ENCODE measurements at places on chromosomes 11 and 22.

GRCh38 chr11:16818284-16818683 lies 79.8 kb downstream of the C11orf58 start:
- DNase-seq = no peak

- DNase-seq = no peak
These were observed 73.7 kb downstream of the DGCR2 start for GRCh38 chr22:19048531-19048930.

DNA sequence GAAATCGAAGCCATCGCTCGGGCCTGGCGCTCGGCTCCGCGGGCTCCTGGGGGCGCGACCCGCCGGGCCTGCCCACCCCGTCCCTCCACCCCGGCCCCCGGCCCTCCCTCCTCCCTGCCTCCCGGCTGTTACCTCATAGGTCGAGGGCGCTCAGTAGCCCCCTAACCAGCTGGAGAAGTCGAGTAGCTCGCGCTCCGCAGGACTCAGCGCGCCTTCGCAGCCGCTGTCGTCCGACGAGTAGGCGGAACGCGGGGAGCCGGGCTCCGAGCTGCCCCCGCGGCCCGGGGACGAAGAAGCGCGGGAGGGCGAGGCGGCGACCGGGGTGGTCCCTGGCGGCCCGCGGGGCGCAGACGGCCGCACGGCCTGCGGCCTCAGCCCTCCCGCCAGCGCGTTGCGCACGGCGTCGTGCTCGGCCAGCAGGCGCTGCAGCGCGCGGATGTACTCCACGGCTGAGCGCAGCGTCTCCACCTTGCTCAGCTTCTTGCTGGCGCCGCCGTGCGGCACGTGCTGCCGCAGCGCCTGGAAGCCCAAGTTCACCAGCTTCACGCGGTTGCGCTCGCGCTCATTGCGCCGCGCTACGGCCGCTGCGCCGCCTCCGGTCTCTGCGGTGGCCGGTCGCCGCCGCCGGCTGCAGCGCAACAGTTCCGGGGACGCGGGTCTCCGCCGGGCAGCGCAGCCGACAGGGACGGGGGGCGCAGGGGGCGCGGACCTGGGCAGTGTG lies 627 bp downstream of the ASCL2 start:
- no peak for DNase-seq

DNA sequence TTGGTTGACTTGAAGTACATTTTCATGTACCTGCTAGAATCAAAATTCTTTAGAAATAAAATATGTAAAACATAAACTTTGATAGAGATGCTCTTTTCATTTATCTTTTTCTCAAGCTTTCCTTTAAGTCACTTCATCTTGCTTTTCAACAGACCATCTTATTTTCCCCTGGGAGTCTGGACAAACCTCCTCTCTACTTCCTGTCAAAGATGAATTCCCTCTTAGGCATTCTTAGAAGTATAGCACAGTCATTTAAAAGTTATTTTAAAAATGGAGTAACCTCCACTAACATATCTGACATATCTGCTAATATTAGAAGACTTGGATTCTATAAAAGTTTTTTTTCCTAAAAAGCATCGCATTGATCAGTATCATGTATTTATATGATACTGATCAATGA lies 84.8 kb upstream of the PAX6 start:
- DNase-seq = no peak

DNA sequence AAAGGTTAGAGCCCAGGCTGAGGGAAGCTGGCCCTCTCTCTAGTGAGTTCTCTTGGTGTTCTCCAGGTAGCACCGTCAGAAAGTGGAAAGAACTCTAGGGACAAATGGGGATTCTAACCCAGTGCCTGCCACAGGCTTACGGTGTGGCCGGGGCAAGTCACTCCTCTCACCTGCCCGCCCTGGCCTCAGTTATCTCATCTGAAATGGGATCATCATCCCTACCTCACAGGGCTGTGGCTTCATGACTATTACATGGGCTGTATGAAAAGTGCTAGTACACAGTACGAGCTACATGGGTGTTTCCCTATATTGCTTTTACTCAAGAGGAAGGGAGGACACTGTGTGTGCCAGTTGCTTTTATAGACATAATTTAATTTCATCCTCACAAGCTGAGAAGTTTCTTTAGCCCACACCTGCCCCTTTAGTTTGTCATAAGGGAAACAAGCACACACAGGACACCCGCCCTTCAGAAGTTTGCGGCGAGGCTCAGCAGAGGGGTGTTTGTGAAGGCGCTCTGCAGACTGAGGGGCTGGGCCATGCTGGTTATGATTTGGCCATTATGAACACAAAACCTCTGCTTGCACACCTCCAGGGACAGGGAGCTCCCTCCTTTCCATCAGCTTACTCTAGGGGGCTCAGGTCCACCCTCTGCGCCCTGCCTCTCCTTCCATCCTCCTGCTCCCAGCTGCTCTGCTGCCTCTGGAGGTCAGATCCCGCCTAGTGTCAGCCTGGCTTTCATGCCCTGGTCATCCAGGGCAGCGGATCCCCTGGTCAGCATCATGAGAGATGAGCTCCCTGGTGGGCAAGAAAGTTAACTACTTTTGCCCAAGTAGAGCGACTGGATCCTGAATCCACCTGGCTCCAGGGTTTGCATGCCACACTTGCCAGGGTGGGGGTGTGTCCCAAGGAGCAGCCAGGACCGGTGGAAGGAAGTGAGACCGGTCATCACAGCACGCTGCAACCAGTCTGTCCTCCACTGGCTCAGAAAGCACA lies 1.2 kb downstream of the KLHL35 start:
- DNase-seq = peak; percentile 52

DNA sequence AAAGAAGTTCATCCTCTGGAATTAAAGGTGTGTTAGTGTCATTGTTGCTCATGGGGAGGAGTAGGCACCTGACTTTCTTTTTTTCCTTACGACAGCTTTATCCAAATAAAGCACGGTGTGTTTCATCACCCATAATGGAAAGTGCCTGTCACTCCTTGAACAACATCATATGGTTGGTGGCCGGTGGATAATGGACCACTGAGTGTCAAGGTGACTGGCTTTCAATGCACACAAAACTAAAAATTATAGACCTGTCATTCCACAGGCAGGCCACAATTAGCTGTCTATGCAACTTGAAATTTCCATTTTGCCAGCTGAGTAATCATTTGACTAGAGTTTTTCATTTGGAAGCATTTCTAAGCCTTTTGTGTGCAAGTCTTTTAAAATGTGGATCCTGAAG lies 45.0 kb upstream of the MPPED2 start:
- no peak for DNase-seq

GRCh38 chr11:120828847-120829246 lies 195.1 kb upstream of the TBCEL start:
- DNase-seq = no peak

DNA sequence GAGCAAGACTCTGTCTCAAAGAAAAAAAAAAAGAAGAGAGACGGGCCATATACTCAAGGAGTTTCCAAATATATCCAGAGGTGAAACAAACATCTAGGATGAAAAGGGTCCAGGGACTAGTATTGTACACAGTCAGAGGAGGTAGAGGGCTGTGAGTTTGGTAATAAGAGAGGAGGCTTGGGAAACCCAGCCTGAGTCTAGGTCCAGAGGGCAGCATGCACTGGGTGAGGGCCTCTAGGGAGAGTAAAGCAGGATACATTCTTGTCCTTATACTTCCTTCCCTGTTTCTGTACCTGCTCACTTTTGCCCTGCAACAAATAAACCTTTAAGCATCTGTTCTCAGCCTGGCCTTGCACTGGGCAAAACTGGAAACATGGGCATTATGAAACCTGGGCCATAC lies 31.5 kb downstream of the STIM1 start:
- no peak for DNase-seq

- DNase-seq = no peak
These were observed 97.2 kb downstream of the FBXO7 start for GRCh38 chr22:32571761-32572160.

DNA sequence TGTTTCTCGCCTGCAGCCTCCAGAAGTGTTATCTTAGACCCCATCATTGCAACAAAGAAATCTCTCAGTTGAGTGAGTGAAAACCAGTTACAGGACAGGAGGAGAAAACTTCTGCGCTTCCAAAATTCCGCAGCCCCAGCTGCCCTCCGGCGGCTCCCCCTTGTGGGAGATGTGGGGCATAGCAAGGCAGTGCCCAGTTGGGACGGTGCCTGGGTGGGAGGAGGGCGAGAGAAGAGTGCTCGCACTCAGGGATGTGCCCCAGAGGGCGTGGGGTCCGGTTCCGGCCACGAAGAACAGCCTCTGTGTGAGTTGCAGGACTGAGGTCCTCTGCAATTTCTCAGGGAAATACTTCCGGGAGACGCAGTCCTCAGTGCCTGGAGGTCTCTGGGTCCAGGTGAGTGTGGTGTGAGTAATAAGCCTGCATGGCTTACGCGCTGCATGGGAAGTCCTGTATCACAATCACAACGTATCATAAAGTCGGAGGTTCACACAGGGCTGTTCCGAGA lies 87.0 kb upstream of the BLID start:
- no peak for DNase-seq

DNA sequence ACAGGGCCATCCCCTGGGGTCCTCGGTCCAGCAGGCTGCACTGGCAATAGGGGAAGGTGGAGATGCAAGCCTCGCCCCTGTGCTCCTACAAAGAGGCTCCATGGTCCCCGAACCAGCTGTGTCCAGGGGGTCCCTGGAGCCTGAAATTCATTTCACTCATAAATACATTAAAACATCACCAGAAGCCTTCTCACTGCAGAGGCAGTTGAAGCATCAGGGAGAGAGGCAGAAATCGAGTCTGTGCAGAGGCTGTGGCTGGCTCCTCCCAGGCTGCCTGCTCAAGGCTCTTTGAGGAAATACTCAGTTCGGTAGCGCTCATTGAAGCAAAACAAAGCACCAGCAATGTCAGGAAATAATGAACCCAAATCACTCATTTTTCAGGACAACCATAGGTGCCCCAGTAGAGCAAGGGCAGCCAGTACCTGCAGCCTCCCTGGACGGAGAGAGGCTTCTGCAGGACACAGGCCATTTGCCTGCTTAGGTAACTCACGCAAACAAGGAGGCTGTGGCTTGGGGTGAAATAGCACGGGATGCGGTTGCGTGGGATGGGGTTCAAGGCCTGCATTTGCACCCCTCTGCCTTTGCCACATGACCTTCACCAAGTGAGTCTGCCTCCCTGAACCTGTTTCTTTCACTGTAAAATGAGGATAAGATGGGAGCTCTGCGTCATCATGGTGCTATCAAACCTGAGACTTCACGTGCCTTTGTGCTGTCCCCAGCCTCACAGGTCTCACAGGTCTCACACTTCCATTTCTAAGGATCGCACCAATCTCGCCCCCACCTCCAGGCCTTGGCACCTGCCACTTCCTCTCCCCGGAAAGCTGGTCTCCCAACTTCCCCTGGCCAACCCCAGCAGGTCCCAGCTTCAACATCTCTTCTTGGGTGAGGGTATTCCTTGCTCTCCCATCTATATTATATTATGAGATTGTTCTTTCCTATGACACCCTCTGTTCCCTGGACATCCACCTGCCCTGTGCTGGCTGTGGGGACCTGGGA lies 84.3 kb upstream of the SHISAL1 start:
- DNase-seq = peak; percentile 72

- DNase-seq = no peak
These were observed 35.8 kb upstream of the FCHSD2 start for GRCh38 chr11:73177778-73178539.

GRCh38 chr11:10716543-10717259 lies 23.1 kb upstream of the IRAG1 start:
- DNase-seq = no peak

DNA sequence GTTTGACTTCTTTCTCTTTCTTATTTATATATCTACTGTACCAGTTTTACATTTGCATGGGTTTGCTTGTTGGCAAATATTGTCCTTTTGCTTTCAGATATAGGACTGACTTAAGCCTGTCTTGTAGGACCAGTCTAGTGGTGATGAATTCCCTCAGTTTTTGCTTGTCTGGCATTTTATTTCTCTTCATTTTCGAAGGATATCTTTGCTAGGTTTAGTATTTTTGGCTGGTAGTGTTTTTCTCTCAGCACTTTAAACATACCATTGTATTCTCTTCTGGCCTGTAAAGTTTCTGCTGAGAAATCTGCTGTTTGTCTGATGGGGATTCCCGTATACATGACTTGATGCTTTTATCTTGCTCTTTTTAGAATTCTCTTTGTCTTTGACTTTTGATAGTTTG lies 14.2 kb upstream of the ZBED5 start:
- DNase-seq = no peak

- no peak for DNase-seq
These were observed 106.8 kb downstream of the DCDC1 start for GRCh38 chr11:31262761-31263160.

DNA sequence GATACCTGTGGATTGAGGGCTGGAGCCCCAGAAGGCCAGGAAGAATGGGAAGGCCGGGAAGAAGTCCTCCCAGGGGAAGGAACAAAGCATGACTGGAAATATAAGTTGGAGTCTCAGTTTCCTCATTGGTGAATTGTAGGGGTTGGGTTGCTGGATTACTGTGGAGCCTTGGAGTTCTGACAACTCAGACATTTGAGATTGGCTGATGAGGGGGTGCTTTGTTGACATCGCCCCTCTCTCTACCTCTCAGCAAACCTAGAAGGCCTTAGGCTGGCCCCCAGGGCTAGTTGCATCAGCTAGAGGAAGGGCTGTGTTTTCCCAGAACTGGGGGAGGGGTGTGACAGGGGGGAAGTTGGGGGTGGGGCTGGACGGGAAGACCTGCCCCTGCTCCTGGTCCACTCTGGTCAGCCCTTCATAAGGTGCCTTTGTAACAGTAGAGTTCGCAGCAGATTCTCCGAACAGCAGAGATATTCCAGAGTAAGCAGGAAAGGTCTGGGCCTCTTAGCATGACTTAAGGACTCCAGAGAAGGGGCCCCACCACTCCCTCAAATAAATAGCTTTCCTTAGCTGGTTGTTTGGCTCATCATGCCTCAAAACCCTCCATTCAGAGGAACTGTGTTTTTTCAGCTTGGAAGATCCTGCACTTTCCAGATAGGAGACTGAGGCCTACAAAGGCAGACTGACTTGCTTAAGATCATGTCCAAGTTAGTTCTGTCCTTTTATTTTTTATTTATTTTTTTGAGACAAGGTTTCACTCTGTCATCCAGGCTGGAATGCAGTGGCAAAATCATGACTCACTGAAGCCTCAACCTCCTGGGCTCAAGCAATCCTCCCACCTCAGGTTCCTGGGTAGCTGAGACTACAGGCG lies 12.5 kb upstream of the THRSP start:
- DNase-seq = no peak

- no peak for DNase-seq
These were observed 16.1 kb downstream of the TSKU start for GRCh38 chr11:76799066-76799804.
